NCI-H2029 (cell line): ENCODE measurements at places on chromosomes 1 and 21.

GRCh38 chr1:204176049-204176448, 9.9 kb upstream of the REN start:
- DNase-seq, result no peak

GRCh38 chr1:205531191-205532025, 26.9 kb downstream of the CDK18 start:
- DNase-seq, result no peak

DNA sequence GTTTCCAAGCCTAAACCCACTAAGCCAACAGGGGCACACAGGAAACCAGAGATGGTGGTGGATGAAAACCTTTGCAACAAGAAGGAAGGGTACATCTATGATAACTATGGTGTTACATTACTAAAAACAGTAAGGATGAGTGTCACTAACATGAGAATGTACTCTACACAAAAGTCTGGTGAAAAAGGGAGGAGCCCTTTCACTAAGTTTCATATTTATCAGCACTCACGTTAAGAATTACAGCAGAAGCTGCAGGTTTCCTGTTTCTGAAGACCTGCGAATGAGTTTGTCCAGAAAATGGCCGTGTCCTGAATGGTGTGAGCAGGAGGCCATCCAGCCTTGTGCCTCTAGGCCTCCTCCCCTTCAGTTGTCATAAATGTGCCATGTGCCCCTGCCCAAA, 17.8 kb downstream of the ABCG1 start:
- DNase-seq, result no peak

DNA sequence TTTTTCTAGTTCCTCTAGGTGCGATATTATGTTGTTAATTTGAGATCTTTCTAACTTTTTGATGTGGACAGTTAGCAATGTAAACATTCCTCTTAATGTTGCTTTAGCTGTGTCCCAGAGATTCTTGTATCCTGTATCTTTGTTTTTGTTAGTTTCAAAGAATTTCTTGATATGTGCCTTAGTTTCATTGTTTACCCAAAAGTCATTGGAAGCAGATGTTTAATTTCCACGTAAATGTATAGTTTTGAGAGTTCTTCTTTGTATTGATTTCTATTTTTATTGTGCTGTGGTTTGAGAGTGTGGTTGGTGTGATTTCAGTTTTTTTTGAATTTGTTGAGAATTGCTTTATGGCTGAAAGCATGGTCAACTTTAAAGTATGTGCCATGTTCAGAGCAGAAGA, 319.4 kb downstream of the PTBP2 start:
- no peak for DNase-seq

- DNase-seq, result no peak
Observed at GRCh38 chr1:155170101-155170785, 2.9 kb downstream of the KRTCAP2 start.

DNA sequence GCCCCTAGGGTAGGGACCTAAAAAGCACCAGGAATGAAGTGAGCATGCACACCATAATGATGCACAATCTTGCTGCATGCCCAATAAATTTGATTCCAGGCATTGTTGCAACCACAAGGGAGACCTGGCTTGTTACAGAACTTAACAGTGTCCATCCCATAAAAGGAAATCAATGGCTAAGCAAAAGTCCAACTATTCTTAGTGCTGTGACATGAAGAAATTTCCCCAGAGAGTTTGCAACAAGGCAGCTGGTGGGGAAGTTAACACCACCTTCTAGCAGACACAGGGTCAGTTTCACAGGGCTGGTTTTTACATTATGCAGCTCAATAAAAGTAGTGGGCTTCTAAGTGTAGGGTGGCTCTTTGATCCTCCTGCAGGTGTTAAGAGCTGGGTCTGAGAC, 221.1 kb downstream of the KCNJ6 start:
- no peak for DNase-seq

DNA sequence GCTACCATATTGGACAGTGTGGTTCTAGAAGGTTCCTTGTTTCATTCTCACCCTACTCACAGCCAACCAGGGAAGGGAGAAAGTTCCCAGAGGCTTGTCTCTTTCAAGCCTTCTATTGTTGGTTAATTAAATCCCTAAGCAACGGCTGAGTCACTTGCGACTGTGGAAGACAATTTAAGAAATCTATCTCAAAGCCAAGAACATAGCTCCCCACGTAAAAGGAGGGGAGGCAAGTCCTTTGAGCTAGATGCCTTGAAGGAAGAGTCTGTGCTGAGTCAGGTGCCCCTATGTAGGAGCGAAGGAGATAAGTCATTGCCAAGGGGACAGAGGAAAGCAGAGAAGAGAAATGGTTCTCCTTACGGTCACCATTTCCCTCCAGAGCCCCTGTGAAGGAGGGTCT, 79.4 kb upstream of the PPP2R5A start:
- no peak for DNase-seq

GRCh38 chr1:20621012-20621411, 12.2 kb upstream of the PINK1 start:
- no peak for DNase-seq

DNA sequence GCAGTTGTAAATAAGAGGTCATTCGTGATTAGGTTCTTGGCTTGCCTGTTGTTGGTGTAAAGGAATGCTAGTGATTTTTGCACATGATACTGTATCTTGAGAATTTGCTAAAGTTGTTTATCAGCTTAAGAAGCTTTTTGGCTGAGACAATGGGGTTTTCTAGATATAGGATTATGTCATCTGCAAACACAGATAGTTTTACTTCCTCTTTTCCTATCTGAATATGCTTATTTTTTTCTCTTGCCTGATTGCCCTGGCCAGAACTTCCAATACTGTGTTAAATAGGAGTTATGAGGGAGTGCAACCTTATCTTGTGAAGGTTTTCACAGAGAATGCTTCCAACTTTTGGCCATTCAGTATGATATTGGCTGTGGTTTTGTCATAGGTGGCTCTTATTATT, 576.1 kb upstream of the RGS18 start:
- DNase-seq, result no peak
